M059J (cell line): ENCODE measurements at places on chromosomes 16 and 17. TPM values are rescaled to one million over a fixed set of nuclear protein-coding genes. Genes with fewer than 3 reads are reported as not detected.

- no peak for DNase-seq
Measured at GRCh38 chr16:67543036-67543435, 14.4 kb downstream of the RIPOR1 start.

GRCh38 chr16:82621781-82622180, 5.0 kb upstream of the CDH13 start:
- no peak for DNase-seq

- peak; percentile 59 for DNase-seq
Measured at GRCh38 chr17:44557651-44558285, 484 bp downstream of the FZD2 start.

DNA sequence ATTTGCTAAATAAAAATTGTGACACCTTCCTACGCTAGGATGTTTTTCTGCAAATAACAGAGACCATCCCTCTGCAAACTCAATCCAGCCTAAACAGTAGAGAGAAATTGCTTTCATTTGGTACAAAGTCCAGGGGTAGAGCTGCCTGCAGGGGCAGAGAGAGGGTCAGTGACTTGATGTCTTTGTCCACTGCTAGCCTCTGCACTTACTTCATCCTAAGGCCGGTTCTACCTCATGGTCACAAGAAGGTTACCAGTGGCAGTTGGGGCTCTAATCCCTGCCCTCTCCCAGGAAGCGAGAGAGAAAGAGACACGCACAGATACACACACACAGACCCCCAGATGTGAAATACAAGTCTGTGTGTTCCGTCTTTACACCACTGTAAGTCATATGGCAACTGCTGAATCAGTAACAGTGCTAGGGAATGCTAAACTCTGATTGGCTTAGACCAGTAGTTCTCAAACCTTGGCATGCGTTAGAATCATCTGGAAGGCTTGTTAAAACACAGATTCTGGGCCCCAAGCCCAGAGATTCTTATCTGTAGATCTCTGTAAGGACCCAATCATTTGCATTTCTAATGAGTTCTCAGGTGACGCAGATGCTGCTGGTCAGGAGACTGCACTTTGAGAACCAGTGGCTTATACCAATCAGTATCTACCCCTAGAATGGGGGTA, 13.1 kb upstream of the LPCAT2 start:
- peak; percentile 88 for DNase-seq

DNA sequence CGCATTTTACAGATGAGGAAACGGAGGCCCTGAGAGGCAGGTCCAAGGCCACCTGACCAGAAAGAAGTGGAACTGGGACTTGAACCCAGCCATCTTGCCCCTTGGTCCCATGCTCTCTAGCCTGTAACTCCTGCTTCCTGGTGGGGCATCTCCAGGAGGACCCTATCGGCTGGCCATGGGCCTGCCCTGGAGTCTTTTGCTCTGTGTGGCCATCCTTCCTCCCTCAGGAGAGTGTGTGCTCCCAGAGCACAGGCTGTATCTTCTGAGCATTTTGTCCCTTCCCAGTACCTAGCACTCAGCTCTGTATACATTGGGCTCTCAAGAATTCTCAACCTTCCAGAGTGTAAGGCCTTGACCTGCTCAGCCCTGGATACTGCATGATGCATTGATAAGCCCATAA, 28.4 kb upstream of the STH start:
- DNase-seq = no peak

DNA sequence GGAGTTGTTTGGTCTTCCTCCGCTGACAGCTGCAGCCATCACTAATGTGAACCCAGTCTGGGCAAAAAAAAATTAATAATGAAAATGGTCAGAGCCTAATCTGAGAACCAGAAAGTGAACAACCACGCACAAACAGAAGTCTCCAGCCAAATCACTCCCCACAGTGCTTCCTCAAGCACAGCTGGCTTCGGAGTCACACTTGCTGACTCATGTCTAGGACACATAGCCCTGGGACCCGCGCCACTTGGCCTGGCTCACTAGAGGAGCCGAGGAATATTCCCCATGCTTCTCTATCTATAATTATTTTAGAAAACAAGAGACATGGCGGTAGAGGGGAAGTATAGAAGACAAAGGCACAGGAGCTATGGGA, 109.1 kb downstream of the ZFHX3 start:
- DNase-seq = peak; percentile 75

DNA sequence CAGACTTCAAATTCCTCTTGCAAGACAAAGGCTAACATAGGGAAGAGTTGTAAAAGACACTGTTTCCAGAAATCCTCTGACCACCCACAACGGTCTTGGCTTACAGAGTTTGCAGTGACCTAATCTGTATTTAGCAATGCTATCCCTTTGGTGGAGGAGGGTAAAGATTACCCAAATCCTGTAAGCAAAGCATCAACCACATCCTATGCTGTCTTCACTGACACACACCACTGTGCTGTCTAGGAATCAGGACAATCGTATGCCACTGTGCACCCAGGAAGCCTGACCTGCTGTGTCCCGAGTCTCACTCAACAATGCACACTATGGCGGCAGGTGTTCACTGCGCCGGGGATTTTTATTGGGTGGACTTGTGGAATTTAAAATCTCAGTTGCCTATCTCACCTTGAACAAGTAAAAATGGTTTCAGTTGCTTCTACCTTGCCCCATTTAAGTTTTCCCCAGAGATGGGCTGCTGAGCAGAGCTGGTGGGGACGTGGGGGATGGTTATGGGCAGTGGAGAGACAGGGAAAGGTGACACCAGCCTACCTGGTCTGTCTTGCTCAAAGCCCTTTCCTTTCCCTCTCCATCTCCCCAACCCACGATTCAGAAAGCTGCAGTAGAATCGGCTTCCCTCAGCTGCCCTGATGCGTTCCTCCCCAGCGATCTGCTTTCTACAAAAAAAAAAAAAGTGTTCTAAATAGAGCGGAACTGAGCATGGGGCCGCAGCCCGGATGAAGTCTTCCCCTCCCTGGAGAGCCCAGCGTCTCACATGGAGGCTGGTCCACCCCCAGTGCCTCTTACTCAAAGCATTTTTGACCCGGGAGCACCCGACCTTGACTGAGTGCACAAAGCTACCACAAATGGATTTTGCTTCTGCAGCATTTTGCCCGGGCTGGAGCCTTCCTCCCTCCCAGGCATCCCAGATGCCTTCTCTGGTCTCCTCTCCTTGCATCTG, 271.5 kb downstream of the SOX9 start:
- peak; percentile 86 for DNase-seq

GRCh38 chr17:79979816-79980215, 55.9 kb downstream of the TBC1D16 start:
- DNase-seq = no peak

DNA sequence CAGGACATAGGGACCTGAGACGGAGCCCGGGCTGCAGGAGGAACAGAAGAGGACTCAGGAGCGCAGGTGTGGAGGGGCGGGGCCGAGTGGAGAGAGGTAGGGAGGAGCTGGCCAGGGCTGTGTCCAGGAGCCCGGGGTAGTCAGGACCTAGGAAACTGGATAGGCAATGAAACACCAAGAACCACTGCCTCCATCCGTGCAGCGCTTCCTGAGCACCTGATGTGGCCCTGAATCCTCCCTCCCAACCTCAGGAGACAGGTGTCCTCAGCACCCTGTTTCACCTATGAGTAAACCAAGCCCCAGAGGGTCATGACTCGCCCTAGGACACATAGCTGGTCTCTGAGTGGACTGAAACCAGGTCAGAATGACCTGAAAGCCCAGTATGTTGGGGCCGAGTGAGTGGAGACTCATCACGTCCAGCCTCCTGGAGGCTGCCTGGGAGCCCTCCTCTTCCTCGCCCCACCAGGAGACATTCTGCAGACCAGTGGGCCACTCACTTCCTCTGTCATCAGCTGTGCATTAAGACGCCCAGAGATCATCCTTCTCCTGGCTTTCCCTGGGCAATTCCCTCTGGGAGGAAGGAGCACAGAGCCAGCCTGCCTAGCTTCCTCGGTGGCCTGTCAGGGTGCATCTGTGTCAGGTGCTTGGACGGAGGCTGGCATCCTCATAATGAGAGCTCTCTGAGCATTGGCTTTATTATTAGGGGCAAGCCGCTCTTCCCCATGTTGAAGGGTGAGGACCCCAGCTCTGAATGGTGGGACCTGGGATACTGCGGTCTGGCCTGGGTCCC, 72.8 kb downstream of the SCNN1B start:
- DNase-seq = no peak

DNA sequence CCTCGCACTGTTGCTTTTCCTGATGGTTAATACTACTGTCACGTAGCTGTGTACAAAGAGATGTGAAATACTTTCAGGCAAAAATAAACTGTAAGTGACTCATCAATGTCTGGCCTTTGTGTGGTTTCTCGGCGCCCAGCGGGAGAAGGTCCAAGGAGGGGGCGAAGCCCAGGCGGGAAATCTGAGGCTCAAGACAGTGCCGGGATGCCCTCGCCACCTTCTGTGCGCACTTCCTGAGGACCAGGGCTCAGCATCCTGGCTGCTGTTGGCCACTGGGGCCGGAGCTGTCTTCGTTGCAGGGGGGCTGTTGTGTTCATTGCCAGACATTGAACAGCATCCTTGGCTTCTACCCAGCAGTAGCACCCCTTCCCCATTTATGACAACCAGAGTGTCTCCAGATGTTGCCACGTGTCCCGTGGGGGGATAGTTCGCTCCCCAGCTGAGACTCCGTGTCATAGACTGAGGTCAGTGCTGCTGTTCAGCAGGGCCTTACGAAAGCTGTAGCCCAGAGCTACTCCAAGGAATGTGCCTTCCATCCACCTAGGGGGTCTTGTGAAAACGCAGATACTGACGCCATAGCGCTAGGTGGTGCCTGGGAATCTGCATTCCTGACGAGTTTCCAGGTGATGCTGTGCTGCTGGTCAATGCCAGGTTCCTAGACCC, 67.3 kb upstream of the PLCG2 start:
- DNase-seq = peak; percentile 97

- DNase-seq = no peak
Measured at GRCh38 chr16:715477-716199, 720 bp downstream of the METRN start.

GRCh38 chr16:7910116-7910515, 577.5 kb downstream of the RBFOX1 start:
- no peak for DNase-seq

GRCh38 chr16:81371106-81371505, 56.3 kb downstream of the GAN start:
- DNase-seq = no peak

DNA sequence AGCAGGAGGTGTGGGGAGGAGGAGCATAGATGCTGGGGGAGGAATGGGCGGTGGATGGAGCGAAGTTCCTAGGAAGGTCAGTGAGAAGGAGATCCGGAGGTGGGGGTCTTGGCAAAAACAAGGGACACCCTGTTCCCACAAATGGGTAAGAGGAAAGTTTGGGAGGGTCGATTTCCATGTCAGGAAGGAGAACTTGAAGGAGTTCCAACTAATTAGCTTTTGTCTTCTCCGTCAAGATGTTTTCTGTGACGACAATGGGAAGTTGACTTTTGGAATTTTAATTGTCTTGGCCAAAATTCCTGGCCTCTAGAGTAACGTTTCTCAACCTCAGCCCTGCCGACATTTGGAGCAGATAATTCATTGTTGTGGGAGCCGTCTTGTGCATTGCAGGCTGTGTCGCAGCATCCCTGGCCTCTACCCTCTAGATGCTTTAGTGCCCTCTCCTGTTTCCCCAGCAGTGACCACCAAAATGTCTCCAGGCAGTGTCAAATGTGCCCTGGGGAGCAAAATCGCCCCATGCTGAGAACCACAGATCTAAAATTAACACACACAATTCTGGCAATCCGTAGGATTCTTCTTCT, 97.1 kb downstream of the PITPNC1 start:
- DNase-seq = peak; percentile 82

DNA sequence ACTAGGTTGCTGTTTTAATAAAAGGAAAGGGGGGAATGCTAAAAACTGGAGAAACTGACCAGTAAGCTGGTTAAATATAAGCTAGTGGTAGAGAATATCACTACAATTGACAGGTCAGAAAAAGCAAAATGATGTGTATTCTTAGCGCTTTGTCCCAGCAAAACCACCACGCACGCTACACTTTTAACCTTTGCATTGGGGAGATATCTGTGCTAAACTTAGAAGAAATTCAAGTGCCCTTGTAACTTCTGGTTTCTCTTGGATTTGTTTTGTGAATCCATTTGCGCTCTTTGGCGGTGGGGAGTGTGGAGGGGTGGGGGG, 1.4 kb downstream of the GAN start:
- no peak for DNase-seq

NAGS gene
- total RNA-seq = 0.99 and 3.7 TPM in 2 replicates

GPR139 gene
- total RNA-seq = not detected in 2 replicates

TBC1D3H gene
- total RNA-seq = not detected in 2 replicates

OR3A3 gene
- not detected in 2 replicates for total RNA-seq

BAHCC1 gene
- 1.0 and 4.3 TPM in 2 replicates for total RNA-seq

FBXW10B gene
- total RNA-seq = 0.30 TPM in 1 of 2 replicates, not detected in the other

ACSM2A gene
- not detected in 2 replicates for total RNA-seq

KRTAP4-1 gene
- total RNA-seq = not detected in 2 replicates

CA7 gene
- not detected in 2 replicates for total RNA-seq
